ENCODE measurements at places on chromosomes 5 and 9.

DNA sequence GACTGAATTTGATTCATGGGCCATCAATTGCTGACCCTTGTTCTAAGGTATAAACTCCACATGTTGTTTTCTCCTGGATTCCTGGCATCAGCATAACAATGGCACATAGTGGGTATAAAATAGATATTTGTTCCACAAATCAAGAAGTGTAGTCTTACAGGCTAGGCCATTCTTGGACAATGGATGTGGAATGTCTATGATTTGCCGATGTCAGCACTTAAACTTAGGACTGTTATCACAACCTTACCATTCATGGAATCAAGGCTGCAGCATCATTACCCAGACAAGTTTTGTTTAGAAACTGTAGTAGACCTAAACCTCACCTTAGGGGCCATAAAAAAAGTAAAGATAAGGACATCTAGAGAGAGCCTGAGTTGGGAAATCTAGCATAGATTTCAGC, 680.0 kb downstream of the BRINP1 start:
- no peak for DNase-seq

DNA sequence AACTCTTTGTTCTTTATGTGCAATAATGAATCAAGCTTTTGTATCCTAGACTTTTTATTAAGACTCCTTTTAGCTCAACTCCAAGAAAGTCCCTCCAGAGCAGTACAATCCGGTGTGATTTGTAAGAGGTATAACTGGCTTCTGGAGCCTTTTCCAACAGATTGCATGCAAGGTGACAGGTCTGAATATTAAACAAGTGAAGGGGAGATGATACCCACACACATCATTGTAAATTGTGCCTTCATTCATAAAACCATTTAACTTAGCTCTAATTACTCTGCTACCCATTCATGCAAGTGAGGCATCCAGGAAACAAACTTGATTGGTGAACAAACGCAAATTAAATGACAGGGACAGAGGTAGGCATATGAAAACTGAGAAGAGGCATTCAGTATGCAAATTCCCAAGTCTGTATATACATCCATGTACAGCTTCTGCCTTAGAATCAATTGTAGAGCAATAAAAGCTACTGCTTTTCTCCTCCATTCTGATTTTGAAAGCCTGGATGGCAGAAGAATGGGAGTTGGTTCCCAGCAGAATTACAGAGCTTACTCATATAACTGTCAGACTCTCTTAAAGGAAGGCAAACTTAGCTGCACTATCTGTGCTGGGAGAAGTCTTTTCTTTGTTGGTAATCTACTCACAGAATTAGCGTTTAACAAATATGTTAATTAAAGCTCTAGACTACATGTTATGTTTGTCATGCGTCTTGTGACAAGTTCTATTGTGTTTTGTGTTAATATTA, 261.0 kb upstream of the CDH6 start:
- no peak for DNase-seq

GRCh38 chr5:179120951-179121666, 60.9 kb downstream of the ZNF354C start:
- no peak for DNase-seq

- no peak for DNase-seq
Measured at GRCh38 chr5:76149636-76150035, 66.5 kb downstream of the SV2C start.

DNA sequence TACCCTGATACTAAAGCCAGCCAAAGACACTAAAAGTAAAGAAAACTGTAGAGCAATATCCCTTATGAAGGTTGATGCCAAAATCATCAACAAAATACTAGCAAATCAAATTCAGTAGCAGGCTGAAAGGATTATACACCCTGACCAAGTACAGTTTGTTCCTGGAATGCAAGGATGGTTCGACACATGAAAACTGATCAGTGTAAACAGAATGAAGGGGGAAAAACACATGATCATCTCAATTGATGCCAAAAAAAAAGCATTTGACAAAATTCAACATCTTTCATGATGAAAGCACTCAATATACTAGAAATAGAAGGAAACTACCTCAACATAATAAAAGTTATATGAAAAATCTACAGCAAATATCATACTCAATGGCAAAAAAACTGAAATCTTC, 43.5 kb upstream of the LRRC14B start:
- DNase-seq = no peak
